Head of caudate nucleus (tissue), 42 donors: ENCODE measurements at places on chromosomes 5 and 9.

- no peak for DNase-seq
Measured at GRCh38 chr5:142390334-142390733, 65.5 kb upstream of the SPRY4 start.

DNA sequence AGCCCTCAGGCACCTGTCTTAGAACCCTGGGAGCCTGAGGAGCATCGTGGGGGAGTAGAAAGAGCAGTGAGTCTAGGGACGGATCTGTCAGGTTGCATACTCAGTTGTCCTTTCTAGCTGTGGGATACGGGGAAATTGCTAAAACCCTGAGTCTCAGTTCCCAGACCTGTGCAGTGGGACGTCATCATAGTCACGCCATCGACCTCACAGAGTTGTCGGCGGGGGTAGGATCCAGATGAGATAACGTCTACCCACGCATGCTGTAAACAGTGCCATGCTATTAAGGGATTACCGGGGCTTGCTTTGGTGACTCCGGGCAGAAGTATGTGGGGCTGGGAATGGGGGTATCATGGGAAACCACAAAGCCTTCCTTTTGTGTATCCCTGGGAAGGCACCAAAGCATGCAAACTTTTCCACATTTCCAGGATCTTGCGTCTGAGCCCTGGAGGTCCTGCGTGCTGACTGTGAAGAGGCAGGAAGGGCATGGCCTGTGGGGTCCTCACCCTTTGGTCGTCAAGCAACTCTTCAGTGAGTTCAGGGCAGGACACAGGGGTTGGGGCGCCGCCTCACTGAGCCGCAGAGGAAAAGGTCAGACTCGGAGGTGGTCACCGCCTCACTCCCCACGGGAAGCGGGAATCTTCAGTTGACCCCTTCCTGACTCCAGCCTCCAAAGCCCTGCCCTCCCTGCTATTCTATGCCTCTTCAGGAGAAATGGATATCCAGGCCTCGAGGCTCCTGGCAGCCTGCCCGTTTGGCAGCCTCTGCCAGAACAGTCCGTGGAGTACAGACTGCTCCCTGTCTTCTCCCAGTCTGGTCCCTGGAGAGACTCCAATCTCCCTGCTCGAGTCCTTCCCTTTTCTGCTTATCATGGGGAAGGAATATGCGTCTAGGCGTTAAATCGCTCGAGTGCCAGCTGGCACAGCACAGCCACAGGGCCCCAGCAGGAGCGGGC is 186.8 kb upstream of the KLF9 start:
- DNase-seq = peak; percentile 87

DNA sequence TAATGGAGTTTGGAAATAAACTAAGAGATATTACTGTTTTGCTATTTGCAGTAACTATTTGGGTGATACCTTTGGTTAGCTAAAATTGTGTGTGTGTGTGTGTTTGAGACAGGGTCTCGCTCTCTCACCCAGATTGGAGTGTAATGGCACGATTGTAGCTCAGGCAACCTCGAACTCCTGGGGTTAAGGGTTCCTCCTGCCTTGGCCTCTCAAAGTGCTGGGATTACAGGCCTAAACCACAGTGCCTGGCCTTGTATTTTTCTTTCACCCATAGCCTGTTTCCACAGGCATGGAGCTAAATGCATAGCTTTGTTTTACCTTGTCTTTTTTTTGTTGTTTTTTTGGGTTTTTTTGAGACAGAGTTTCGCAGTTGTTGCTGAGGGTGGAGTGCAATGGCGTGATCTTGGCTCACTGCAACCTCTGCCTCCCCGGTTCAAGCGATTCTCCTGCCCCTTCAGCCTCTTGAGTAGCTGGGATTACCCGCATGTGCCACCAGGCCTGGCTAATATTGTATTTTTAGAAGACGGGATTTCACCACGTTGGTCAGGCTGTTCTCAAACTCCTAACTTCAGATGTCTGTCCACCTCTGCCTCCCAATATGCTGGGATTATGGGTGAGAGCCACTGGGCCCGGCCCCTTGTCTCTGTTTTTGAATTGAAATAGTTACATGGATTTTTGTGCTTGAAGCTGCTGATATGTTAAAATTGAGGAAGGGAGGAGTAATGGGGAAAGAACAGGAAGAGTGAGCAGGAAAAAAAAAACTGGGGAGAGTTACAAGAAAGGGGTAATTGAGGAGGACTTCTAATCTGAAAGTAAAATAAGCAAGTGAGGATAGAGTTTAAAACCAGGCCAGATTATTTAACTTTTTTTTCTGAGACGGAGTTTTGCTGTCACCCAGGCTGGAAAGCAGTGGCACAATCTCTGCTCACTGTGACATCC is 5.7 kb downstream of the GPBP1 start:
- no peak for DNase-seq

DNA sequence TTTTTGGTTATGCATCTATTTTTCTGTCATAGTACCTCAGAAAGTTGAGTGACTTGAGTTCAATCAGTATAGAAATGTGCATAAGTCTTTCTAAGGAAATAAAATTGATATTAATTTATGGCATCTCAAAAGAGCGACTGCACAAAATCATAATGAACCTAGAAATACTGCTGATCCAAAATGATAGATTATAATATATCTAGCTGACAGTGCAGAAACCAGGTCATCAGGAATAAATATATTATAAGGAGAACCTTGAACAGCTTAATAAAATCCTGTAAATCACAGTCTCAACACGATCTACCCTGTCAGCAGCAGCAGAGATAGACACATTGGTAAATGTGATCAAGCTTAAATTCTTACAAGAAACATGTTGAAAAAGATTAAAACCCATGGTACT is 1106.6 kb upstream of the CDH18 start:
- no peak for DNase-seq

DNA sequence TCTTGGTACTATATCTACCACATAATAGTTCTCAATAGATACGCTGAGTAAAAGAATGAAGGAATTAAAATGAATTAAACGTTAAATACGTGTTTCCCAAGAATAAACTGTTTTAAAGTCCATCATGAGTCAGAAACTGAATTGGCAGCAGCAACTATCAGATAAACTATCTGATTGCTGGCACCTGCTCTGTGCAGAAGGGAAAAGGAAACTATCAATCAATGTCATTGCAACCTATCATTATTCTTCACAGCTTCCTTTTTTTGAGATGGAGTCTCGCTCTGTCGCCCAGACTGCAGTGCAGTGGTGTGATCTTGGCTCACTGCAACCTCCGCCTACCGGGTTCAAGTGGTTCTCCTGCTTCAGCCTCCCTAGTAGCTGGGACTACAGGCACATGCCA is 8.8 kb upstream of the WDR36 start:
- no peak for DNase-seq

DNA sequence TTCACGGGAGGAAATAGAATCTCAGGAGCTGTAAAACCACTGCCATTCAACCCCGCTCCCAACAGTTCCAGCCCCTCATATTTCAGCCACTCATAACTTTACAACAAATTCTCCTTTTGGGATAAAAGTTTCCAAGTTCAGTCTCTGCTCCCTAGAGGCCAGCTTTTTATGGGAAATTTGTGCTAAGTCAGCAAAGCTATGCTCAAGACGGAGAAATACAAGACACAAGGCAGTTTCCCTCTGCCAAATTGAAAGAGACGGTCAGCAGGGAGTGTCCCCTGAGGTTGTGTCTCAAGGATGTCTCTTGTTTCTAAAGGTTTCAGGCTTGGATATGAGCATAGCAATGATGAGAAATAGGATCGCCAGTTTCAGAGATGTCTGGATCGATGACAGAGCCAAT is 608.6 kb downstream of the CCDC171 start:
- no peak for DNase-seq

- peak; percentile 1 for DNase-seq
Measured at GRCh38 chr9:134626571-134627416, 14.8 kb upstream of the COL5A1 start.

DNA sequence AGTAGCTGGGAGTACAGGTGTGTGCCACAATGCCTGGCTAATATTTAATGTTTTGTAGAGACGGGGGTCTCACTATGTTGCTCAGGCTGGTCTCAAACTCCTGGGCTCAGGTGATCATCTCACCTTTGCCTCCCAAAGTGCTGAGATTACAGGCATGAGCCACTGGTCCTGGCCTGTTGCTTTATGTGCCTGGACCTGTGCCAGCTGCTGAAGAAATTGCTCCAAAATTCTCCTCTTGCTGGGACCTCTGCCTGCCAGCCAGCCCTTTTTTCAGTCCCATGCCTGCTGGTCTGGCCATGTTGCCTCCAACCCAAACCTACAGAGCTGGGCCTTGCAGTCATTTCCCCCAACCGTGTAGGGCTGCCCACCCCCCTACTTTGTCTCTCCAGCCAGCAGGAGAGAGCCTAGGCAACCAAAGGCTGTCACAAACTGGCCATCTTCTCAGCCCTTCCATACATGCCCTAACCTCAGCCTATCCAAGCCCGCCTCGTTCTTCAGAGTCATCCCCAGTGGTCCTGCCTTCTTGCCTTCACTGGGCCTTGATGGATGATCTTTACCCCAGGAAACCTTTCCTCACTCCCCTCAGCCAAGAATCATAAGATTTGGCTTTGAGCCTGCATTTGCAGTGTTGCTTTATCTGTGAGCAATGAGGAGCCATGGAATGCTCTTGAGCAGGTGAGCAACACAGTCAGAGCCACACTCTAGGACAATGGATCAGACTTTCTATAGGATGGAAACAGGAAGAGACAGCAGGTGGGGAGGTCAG is 27.4 kb upstream of the SYNPO start:
- no peak for DNase-seq

GRCh38 chr5:172630482-172630881 is 10.6 kb upstream of the NEURL1B start:
- DNase-seq = no peak

- no peak for DNase-seq
Measured at GRCh38 chr5:53481159-53481886, 894 bp downstream of the FST start.

- DNase-seq = no peak
Measured at GRCh38 chr5:76576996-76577395, 46.2 kb downstream of the F2RL2 start.

DNA sequence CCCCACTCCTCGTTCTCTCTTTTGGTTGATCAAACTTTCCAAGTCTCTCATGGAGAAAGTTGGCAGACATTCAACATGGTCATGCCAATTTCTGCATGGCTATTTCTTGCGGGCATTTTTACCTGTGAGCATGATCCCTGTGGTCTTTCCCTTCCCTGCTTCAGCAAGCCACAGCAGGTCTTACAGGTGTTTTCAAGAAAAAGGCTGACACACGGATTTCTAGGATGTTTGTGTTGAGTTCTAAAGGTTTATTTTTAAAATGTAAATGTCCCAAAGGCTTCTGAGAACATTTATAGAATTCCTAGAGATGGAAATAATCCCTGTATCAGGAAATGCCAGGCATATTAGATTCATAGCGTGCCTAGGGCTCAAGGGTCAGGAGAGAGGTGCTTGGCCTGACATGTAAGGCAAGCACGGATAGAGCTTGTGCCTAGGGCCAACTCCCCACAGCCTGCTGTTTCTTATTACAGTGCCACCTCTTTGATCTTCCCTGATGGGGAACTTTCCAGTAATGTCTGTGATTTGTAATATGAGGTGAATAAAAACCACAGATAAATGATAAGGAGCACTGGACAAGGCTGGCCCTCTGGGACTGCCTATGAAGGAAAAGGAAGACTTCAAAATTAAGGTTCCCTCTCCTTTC is 79.8 kb downstream of the MUSK start:
- no peak for DNase-seq

DNA sequence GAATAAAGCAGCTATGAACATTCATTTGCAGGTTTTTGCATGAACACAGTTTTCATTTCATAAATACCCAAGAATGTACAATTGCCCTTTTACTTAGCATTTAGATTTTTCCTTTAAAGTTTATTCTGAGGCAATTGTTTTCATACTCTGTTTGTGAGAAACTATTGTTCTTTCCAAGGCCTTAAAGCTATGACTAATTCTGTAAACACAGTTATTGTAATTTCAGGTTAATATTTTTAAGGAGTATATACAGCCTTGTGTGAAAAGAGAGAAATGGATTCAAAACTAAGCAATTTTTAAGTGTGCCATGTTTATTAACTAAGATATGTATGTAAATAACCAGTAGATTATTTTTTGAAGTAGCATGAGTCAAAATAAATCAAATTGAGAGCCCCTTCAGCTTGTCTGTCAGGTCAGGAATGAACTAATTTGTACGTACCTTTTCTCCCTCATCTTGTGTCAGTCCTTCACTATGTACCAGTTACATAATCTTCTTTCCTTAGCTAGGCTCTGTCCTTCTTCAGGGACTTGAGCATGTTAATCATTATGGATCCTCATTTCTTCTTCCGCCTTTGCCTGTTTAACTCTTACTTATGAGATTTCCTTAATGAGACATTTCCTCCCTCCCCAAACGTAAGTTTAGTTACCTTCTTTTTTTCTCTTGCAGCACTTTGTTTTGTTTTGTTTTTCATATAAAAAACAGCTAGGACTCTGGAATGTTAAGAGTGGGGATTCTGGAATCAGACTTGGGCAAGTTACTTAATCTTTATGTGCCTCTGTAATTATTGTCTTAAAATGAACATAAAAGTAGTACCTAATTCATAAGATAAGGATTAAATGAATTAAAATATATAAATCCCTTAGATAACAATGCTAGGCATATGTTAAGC is 63.6 kb downstream of the NIPBL start:
- DNase-seq = no peak

DNA sequence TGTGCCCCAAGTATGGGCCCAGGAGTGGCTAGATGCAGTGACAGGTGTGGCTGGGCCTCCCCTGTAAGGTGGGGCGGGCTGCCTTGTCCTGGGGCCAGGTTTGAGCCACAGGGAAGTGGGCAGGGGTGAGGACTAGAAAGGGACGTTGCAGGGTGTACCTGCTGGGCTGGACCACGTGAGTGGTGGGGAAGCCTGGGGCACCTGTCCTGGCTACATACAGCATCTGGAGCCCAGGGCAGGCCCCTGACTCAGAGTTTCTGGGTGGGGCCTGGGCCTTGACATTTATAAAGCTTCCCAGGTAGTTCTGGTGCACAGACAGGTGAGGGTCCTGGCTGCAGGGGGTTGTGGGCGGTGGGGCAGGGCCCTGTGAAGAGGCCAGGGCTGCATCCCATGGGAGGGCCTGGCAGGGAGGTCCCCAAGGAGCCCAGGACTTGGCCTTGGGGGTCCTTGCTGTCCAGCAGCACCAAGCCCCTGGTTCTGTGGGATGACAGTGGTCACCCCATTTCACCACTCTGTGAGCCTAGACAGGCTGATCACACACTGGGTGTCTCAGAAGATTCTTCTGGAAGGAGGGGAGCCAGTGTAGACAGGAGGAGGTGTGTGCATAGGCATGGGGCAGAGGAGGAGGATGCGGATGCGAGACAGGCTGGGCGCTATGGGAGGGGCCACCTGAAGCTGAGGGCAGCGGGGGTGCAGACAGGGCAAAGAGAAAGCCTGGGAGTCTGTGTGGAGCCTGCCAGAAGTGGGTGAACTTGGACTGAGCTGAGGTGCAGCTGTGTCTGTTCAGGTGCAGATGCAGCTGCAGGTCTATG is 94.0 kb downstream of the PHF2 start:
- peak; percentile 4 for DNase-seq

DNA sequence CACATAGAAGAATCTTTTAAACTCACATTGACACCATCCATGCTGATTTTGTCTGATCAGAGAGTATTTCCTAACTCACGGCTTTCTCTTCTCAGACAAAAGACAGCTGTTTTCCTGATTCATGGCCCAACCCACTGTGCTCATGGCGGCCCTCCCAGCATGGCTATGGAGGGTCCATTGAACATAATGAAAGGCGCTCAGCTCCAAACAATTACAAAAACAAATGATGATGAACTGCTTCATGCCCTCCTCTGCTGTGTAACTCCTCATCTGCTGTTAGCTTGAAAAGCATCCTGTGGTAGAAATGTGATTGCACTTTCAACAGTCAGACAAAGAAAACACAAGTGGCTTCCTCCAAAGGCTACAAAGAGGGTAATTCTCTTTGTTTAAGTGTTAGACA is 673.8 kb downstream of the PRELID2 start:
- no peak for DNase-seq
